Activated naive CD8-positive, alpha-beta T cell treated with anti-CD3 and anti-CD28 coated beads, Interleukin-2, amount 10 ng/mL, durations not matched to agents 7 days and 5 days (primary cell): ENCODE measurements at places on chromosomes 1 and 21. TPM values are rescaled to one million over a fixed set of nuclear protein-coding genes. Genes with fewer than 3 reads are reported as not detected.

GBP4 gene
- total RNA-seq: 61.9 TPM

CRYBG2 gene
- 10.3 TPM for total RNA-seq

OR2L13 gene
- total RNA-seq: not detected

SPATA21 gene
- total RNA-seq: not detected

CYP4X1 gene
- not detected for total RNA-seq

KRTAP19-1 gene
- not detected for total RNA-seq
